ENCODE measurements at places on chromosomes 2 and 18.

GRCh38 chr2:98161186-98161585 is 74.2 kb downstream of the VWA3B start:
- DNase-seq, result no peak

DNA sequence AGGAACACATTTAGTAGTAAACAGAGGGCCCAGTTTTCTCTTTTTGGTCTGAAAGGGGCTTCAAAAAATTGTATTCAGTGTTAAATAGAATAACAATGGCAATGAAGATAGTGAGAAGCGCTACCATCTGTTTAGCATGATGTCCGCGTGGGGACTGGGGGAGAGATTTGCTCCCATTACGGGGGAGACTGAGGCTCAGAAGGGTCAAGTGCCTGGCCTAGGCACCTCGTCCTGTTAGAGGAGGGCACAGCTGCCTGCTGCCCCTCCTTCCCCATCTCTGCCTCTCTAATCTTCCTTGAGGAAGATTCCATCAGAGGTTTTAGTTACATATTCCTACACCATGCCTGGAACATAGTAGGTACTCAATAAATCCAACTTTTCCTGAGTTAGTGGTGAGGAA is 10.1 kb upstream of the TMEM185B start:
- DNase-seq, result no peak

DNA sequence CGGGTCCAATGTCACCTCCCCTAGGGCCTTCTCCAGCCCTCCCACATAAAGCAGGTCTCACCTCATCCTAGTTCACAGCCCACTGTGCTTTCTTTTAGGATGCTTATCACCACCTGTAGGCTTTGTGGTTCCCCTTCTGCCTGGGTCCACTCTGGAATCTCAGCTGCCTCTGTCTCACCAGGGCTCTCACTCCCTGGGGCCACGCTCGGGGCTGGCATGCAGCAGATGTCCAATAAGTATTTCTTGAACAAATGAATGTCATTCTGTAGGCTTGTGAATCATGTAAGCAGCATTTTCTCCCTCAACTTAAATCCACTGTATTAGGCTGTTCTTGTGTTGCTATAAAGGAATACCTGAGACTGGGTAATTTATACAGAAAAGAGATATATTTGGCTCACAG is 4.3 kb upstream of the SH3BP4 start:
- no peak for DNase-seq

DNA sequence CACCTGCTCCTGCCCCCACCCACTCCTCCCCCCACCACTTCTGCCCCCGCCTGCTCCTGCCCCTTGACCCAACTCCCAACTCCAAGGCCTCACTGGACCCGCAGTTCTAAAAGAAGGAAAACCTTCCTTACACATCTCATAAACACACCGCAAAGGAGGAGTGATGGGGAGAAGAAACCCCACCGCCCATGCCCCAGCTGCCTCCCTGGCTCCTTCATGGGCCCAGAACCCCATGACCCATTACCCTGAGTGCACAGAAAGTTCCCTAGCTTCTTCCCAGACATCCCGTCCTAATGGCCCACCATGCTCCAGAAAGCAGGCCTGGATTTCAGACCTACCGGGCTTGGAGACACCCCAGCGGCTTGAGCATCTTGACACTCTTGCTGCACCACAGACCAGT is 17.8 kb upstream of the CNDP2 start:
- DNase-seq, result no peak

GRCh38 chr18:8709248-8710059 is 4.1 kb downstream of the MTCL1 start:
- no peak for DNase-seq

GRCh38 chr18:5604778-5605177 is 61.0 kb upstream of the EPB41L3 start:
- no peak for DNase-seq

DNA sequence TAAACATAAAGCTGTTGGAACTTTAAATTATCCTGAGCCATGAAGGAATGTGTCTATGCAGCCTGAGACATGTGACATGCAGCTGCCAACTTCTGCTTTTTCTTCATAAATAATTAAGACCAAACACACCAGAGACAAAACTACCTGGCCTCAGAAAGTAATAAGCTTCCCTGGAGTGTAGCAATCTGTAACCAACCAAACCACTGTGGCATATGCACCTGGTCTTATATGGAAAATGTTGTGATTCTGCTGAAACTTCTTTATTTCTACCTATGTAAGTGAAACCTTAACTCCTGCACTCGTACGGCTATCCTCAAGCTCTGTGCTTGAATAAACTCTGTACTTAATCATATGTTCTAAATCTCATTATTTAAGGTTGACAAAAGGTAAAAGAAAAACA is 515.0 kb downstream of the TMEM182 start:
- no peak for DNase-seq

DNA sequence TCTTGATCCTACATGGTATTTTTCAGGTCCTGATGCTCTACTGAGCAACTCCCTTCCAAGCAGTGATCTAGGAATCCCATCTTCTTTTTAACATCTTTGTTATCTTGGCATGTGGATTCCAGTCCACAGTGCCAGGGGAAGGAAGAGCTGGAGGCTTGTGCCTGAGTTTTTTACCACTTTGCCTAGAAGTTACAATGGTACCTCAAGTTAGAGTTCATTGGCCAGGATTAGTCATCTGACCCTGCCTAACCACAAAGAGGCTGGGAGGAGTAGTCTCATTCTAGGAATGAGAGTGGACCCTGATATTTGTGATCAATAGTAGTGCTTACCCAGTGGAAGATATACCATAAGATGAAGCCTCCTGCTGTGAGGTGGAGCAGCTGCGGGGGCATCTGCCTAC is 109.3 kb downstream of the ADCYAP1 start:
- no peak for DNase-seq

- DNase-seq, result no peak
Observed at GRCh38 chr2:1033069-1033468, 82.4 kb downstream of the SNTG2 start.

GRCh38 chr2:134458473-134458853 is 204.6 kb downstream of the MGAT5 start:
- no peak for DNase-seq

- no peak for DNase-seq
Observed at GRCh38 chr2:4499316-4500030, 796.1 kb downstream of the DCDC2C start.

GRCh38 chr2:143294068-143294467 is 164.8 kb downstream of the ARHGAP15 start:
- DNase-seq, result no peak

DNA sequence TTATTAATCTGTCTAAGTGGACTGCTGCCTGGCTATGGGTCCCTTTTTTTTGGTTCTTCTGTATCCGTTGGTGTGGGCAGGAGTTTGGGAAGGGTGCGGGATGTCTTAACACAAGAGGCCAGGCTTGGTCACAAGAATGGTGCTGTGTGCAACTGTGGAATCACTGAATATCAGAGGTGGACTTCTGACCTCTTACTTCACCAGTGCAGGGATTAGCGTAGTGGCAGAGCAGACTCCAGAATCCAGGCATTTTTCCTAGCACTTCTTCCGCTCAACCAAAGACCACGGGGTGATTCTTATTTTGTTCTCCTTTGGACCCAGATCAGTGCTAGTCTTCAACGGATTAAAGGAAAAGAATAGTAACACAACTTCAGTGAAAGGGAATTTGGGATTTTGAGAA is 254.3 kb upstream of the TNP1 start:
- DNase-seq, result no peak

DNA sequence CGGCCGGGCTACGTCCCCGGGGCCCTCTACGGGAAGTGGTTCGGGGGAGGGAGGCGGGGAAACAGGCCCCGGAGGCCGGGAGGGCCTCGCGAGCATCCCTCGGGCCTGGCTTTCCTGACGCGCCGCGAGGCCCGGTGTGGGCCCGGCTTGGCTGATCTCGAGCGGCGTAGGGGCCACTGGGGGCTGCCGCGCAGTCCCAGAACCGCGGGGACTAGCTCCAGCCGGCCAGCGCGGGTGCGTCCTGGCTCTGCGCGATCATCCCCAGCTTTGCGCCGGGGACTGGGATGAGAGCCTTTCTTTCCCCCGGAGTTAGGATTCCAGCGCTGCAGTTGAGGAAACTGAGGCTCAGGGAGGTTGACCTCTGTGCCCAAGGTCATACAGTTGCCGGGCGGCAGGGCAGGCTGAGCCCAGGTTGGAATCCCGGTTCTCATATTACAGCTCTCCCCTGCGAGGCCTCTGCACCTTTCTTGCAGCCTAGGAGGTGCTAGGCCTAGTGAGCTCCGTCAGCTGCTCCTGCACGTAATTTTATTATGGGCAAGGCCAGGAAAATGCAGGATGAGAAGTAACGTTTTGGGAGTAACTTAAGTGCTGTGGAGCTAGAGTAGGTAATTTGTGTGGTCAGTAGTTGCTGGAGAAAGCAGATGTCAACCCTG is 501 bp downstream of the LPIN1 start:
- DNase-seq, result no peak

- DNase-seq, result no peak
Observed at GRCh38 chr2:238102865-238103264, 2.7 kb downstream of the ESPNL start.

DNA sequence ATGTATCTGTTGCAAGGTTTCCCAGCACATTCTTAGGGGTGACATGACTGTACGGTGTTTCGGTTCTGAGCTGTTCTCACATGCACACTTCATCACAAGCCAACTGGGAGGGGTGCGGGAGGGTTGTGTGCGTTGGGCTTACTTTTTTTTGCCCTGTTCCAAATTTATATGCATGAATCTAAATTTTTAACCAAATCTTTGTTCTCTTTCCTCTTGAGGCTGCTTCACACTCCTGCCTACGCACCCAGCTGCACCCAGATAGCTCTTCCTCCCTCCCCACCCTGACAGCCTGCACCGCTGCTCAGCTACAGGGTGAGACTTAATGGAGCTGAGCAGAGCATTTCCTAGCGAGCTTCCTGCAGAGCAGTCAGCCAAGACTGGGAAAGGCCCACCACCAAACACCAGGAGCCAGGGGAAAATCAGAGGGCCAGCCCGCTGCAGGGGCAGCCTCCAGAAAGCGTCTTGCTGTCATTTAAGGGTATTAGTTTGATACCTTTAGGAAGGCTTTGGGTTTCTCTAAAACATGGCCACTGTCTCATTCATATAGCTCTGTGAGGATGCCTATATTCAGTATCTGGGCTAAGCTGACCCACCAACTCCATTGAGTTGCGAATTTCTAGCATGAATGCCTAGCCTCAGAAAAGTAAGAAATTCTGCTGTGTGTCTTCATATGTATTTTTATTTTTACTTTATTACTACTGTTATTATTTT is 84.5 kb downstream of the POU3F3 start:
- no peak for DNase-seq

GRCh38 chr18:45497595-45498286 is 117.5 kb upstream of the SLC14A2 start:
- DNase-seq, result no peak

GRCh38 chr18:39863916-39864315 is 2091.1 kb upstream of the PIK3C3 start:
- DNase-seq, result no peak

- DNase-seq, result no peak
Observed at GRCh38 chr2:146818122-146818521, 1026.7 kb upstream of the ACVR2A start.

- no peak for DNase-seq
Observed at GRCh38 chr18:2381539-2381938, 189.8 kb downstream of the METTL4 start.

DNA sequence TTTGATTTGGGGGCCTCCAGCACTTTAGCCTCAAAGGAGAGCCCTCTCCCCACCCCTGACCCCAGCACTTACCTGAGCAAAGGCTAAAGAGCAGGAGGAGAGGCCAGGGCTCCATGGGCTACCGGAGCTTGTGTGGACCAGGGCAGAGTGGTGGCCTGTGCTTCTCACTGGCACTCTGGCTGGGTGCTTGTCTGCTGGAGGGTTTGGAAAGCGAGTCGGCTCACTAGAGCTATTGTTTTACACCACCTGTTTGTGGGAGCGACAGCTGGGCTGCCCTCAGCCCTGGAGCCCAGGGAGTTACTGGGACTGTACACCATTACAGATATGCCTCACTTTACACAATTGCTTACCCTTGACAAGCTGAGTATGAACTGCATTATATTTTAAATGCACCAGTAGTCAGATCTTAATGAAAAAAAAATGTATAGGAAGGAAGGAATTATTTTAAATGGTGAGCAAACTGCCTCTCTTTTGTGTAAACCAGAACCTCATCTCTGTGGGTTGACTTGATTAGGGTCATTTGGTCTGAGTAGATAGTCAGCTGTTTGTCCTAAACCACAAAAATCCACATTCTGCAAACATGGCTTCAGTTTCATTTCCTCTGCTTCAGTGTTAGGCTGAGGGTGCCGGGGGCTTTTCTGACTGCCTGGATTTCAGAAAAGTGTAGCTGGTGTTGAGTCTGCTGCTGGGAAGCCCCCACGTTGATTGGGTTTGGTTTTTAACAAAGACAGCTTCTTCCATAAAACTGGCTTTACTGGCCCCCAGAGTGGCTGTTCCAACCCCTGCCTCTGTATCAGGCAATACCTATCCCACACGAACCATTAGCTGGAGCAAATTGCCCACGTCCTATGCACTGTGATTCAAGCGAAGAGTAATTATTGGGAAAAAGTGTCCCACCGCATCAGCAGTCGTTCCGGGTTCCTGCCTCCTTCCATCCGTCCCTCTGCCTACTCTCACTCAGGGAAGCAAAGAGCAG is at the start of gene CHRNA1:
TSS of gene CHRNA1 (minus strand) at position 193 of the 976 bp plus-strand sequence. CDS start at position 115, 78 bp downstream.
- DNase-seq, result no peak

DNA sequence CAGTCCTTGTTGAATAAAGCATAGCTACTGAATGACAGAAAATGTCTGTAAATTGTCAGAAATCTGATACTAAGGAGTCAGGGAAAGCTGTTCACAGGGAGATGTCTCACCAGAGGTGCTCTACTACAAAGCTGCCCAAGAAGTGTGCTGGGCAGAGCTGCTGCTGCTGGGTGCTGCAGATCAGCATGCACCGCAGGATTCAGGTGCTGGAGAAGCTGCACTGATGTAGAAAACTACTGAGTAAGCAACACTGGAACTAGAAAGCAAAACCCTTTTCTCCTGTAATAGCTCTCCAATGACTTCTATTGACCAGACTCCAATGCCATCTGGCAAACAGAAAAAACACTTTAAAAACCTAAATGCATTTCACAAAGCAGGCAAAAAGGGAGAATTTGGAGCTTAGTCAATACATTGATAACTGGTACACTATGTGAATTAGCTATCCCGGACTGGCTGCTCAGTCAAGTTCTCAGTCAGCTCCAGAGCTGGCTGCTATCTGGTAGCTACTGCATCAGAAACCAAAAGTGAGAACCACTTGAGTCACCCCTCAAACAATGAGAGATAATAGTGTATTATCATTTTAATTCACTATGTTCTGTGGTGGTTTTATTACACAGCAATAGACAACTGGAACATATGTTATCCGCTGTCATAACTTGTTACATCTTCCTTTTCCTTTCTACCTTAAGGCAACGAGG is 493.1 kb downstream of the CPS1 start:
- DNase-seq, result no peak

GRCh38 chr18:2811416-2811815 is 35.4 kb upstream of the EMILIN2 start:
- no peak for DNase-seq

DNA sequence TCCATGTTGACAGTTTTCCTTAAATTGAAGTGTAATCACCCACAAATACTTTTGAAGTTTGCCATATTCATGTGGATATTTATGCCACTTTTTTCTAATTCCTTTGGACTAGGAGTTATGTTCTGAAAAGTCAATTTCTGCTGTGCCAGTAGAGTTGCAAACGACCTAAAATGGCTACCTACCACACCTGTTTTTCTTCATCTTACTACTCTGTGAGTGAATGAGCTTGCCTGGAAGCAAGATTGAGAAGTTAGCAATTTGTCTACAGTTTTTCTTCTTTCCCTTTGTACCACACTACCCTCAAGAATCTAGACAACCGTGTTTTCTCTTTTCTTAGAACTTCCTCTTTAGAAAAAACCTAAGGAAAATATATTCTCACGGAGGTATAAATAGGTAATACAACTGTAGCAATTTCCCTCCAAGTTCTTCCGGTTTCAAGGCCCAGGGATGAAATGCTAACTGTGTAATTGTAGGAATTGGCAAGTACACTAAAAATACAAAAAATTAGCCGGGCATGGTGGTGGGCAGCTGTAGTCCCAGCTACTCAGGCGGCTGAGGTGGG is 7.3 kb upstream of the SLC39A10 start:
- DNase-seq, result no peak
